Anterior cingulate cortex (tissue), 58 donors: ENCODE measurements at places on chromosomes 7 and 10.

- no peak for DNase-seq
Measured at GRCh38 chr7:111753968-111754367, 191.7 kb upstream of the IMMP2L start.

- DNase-seq = no peak
Measured at GRCh38 chr7:42227541-42227935, 9.5 kb downstream of the GLI3 start.

DNA sequence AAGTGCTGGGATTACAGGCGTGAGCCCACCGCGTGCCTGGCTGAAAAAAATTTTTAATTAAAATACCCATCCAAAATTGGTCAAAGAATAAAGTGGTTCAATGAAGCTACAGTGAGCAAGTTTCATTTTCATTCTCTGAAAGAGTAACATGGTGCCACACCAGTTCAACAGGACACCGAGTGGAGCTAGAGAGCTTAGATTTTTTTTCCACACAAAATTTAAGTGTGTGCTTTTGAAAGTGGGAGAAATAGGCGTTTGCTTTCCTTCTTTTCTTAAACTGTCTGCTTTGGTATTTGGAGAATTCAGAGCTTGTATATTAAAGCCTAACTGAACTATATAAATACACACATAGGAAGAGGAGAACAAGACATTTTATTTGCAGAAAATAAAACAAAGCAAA is 43.4 kb downstream of the BPGM start:
- peak; percentile 8 for DNase-seq

GRCh38 chr7:122416336-122416735 is 111.8 kb upstream of the FEZF1 start:
- DNase-seq = no peak

- DNase-seq = no peak
Measured at GRCh38 chr10:63300801-63301200, 165.0 kb downstream of the JMJD1C start.

DNA sequence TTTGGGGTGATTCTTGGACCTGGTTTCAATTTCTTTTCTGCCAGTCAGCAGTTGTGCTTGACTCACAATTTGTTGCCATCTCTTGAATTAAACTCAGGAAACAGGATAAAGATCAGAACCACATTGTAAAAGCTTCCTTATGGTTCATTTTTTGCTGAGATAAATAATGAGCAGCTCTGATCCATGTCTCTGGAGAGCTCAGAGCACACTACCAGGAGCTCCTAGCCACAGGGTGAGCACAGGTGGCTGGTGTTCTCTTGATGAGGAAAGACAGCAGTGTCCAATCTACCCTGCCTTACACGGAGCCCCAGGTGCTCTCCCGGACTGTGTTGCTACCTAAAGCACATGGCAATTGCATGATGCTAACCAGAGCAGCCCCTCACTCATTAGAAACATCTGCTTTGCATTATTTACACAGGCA is 17.2 kb upstream of the FAM170B start:
- no peak for DNase-seq

DNA sequence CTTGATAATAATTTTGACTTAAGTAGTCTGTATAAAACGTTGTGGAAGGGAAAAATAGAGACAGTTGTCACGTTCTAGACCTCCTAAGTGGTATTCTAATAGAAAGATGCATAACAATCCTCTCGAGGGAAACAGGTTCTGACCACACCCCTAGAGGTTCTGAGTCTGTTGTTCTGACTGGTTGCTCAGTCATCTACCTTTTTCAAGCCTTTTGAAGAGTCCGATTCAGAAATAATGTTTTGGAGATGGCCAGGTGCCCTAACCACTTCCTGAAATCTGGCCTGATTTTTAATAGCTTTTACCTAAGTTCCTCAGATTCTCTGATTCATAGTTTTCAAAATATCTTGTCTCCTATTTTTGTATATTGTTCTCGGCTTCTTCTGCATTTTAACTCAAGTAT is 175.6 kb downstream of the HDAC9 start:
- DNase-seq = no peak

- DNase-seq = no peak
Measured at GRCh38 chr10:125092564-125093031, 67.8 kb downstream of the CTBP2 start.

- DNase-seq = no peak
Measured at GRCh38 chr10:102208311-102209035, 17.6 kb upstream of the ELOVL3 start.

- DNase-seq = no peak
Measured at GRCh38 chr7:92506363-92506762, 22.0 kb downstream of the PEX1 start.

DNA sequence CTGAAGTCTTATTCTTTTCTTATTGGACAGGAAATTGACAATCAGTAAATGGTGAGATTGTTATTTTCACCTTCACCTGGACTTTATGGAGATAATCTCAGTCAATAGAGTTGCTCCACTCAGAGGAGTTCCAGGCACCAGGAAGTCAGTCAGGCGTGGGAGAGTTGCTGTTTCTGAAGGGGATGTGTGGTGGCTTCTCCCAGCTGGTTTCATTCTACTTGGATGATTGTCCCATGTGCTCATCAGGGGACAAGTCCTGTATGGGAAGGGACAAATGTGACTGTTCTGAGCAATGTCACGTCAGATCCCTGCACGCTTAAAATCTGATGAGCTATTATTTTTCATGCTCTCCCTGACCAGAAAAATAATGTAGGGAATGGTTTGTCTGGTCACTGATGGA is 222.5 kb upstream of the PITRM1 start:
- DNase-seq = no peak
